IPS-NIHi11 (cell line): ENCODE measurements at places on chromosomes 1 and 21.

- DNase-seq = no peak
Measured at GRCh38 chr21:38306433-38307141, 49.8 kb downstream of the KCNJ15 start.

DNA sequence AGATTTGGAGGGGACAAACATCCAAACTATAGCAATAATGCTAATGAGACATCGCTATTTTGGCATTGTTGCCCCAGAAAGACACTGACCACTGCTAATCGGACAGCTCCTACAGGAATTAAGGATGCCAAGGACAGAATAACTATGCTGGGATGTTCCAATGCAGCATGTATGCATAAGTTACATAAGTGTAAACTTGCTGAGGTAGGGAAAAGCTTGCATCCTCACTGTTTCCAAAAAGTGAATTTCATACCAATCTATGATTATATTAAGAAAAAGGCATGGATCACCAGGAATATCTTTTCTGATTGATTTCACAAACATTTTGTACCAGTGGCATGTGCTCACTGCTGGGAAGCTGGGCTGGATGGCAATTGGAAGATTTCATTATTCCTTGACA is 45.8 kb upstream of the RALGPS2 start:
- no peak for DNase-seq

DNA sequence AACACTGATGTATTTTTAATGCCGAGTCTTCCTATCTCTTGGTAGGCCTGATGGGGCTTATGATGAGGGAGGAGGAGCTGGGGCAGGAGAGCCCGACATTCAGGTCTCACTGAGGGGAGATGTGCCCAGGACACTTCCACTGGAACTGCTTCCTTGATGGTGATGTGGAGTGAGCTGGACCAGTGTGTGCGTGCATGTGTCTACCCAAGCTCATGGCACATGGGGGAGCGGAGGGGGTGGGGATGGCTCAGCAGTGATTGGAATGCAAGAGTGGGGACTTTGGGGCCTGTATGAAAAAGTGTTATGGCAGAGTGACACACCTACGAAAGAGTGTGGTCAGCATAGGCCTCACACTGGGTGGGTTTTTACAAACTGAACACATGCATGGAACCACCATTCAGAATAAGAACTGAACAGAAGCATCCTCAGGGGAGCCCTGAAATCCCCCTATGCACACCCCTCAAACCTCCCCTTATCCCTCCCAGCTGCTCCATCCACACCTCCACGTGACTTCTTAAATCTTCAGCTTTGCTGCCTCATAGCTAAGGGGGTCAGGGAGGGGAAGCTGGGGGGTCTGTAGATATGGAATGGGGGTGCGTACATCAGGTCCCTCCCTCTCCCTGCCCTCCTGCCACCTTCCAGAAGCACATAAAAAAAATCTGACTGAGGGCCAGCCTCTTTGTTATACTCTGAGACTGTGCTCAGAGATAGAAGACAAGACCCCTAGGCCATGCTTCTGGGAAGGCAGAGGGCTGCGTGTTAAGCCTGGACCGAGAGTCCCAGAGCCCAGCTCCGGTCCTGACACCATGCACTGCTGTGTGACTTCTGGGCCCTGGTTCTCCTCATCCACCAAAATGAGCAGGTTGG is 11.6 kb downstream of the IL6R start:
- DNase-seq = peak; percentile 1

- no peak for DNase-seq
Measured at GRCh38 chr21:44734026-44734745, 22.8 kb upstream of the TSPEAR start.

DNA sequence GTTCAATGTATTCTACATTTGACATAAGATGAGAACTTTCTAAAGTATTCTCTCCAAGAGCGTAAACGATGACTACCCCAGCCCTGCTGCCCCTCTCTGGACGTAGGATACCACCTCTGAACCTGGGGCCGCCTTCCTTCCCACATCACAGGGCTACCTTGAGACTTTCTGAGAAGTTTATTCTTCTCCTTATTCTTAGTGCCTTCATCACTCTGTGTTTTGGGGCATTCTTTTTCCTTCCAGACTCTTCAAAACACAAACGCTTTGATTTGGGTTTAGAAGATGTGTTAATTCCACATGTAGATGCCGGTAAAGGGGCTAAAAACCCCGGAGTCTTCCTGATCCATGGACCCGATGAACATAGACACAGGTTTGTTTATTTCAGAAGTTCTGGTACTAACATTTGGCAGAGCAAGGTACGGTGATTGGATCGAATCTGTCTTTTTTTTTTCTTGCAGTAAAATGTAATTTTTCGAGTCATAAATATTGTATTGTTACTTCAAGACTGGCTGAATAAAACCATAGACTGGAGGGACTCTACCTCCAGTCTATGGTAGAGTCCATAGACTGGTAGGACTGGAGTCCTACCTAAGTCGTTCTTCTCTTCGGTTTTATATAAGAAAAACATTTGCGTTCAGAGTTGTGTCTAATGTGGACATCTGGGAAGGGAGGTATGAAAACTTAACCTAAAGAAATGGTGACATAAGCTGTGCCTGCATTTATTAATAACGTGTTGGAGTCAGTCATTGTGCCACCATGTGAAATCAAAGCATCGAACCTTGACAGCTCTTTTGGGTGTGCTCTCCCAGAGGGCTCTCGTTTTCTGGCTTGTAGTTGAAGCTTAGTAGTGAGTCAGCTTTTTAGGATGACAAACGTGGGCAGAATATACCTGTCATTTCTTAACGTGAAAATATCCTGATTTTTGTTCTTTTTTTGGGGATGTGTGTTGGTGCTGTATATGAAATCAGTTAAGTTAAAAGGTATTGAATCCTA is 1.2 kb downstream of the MAN1A2 start:
- DNase-seq = no peak

DNA sequence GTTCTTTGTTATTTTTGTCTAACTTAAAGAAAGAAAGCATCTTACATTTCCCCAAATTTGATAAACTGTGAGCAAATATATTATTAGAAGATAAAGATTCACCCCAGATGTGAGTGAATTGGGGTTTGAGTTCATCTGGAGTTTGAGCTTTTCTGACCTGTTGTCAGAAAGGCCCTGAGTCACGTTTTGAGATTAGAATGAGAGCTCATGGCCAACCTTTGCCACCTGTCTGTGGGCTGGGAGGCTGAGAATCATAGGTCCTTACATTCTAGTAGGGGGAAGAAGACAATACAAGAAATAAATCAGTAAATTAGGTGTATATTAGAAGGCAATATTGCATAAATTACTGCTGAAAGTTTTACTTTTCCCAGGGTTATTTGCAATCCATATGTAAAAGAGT is 22.3 kb downstream of the STYXL2 start:
- no peak for DNase-seq

DNA sequence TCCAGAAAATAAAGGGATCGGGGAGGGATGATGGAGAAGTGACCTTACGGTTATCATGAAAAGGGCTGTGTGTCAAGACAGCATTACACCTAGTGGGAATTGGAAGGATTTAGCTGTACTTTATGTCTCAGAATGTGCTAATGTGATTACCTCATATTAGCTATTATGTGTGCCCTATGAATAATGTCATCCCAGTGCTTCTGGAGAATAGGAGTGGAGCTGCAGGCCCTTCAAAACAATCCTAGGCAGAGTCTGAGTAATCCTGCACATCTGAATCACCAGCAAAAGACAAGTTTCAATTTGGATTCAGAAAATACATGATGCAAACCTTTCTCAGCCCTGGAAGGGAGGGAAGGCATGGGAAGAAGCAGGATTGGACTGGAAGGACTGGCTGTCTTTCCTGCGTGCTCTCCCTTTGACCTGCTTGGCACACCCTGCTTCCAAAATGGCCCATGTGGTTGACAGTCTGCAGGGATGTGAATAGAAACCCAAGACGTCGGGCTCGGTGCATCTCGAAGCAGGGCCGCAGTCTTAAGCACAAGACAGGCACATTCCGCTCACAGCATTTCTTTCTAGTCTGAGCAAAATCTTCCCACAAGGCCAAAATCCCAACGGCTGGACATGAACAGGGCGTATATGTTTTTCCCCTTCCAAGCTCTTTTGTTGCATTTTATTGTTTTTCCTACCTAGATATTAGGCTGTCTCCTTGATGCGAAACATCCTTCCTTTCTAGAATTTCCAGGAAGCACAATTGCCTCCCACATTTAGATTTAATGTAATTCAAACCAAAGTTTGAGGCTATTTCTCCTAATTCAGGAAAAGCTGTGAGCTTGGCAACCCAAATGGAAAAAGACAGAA is 54.3 kb upstream of the TARBP1 start:
- DNase-seq = no peak

DNA sequence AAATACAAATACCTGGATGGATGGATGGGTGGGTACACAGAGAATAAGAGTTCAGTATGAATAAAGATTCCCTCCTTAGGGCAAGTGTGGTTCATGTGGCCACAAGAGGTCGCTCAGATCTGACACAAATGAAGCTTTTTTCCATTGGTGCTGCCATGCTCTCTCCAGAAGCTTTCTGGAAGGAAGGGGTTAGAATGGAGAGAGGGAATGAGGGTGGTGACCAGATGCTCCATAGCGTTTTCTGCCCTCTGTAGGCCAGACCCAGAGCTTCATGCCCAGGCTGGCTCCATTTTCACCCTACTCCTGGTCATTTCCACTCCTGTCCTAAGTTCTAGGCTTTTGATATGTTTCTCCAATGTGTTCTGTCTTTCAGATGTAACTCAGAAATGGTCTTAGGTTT is 3.3 kb upstream of the FCRL6 start:
- DNase-seq = peak; percentile 85

- no peak for DNase-seq
Measured at GRCh38 chr1:225657462-225657989, 4.6 kb upstream of the ENAH start.

- no peak for DNase-seq
Measured at GRCh38 chr1:119947468-119947867, 51.2 kb upstream of the ADAM30 start.

DNA sequence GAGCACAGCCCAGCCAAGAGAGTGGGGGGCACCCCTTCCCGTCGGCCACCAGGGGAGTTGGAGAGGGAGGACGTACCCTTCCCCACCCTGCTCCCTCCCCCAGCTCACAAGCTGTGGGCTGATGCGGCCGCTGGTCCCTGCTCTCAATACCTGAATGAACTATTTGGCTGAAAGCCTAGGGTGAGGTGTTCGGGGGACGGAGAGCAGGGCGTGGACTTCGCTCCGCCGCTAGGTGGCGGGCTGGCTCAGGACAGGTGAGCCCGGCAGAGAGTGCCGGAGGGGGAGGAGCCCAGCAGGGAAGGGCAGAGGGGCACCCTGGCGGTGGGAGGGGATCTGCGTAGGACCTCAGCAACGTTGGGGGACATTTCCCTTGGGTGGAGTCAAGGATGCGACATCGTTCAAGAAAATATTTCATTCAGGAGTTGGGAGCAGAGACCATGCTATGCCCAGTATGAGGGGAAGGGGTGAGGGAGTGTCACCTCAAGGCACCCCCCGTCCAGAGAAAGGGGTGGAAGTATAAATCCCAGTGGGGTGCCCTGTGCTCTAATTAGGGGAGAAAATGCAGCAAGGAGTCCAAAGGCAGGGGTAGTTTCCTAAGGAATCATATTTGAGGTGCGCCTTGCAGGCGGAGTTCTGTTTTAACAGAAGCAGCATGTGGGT is 12.0 kb upstream of the RHBG start:
- peak; percentile 95 for DNase-seq

- no peak for DNase-seq
Measured at GRCh38 chr1:50724626-50725286, 235.3 kb downstream of the FAF1 start.

DNA sequence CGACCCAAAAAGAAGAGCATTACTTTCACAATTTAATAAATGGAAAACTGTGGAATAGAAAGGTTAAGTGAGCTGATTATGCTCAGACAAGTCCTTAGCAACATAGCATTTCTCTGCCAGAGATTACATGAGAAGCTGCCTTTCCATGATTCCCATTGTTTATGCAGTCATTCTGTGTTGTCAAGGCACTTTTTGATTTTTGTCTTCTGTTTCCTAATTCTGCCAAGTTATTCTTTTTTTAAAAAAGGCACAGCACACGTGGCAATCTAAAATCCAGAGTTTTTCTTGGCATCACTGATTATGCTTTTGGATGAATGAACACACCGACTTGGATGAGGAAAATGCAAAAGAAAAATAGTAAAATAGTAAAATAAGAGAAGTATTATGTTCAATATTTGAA is 185.0 kb downstream of the RGS7 start:
- no peak for DNase-seq

- no peak for DNase-seq
Measured at GRCh38 chr1:20981915-20982314, 194.8 kb downstream of the EIF4G3 start.

DNA sequence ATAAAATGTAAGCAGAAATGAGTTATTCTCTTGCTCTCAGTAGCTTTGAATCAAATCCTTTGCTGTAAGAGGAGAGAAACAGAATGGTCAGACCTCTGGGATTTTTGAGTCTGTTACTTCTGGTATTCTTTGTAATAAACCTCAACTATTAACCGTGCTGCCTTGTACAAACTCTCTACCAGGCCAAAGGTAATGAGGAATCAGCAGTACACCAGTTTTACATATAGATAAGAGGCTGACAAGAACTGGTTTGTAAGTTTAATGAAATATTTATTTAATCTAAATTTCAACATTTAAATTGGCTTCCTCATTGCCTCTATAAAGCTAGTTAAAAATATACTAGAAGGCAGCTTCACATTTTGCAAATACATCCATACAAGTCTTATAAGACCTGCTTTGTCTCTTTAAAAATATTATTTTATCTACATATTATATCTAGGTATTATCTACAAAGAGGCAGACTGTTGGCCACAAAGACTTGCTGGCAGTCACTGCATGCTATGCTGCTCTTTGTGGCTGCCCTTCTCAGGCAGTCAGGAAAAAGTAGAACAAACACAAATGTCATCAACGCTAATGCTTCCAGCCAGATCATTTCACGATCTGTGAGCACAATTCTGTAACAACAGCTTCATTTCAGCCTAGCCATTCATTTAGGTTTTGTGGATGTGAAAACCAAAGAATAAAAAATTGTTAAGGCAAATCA is 173.0 kb downstream of the GABPA start:
- no peak for DNase-seq

DNA sequence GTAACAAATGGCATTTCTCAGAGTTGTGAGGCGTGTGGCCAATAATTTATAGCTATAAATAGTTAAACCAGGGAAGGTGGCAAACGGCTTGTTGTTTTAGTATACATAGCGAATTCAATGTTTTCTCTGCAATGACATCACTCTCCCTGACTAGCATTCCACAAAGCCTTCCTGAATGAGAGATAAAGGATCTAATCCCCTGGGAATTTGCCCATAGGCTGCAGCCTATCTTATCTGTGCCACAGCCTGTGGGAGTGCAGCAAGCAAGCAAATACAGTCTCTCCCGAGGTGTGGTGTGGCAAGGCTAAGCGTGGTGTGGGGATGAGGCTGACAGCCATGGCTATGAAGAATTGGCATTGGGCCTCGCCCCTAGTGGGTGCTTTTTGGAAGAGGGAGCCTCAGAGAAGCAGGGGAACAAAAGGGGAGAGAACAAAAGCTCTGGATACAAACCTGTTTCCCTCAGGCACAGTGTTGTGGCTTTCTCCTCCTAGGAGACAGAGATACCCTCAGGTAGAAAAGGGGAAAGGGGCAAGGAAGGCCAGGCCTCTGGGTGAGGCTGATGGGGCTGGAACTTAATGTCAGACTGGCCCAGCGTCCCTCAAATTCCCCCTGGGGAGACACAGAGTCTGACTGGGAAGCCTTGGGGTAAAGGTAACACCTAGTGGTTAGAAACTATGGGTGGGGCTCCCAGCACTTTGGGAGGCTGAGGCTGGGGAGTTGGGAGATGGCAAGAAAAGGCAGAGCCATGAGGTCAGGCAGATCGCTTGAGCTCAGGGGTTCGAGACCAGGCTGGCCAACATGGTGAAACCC is 8.9 kb downstream of the TAGLN2 start:
- peak; percentile 48 for DNase-seq
